ENCODE measurements at places on chromosomes 12 and 14.

DNA sequence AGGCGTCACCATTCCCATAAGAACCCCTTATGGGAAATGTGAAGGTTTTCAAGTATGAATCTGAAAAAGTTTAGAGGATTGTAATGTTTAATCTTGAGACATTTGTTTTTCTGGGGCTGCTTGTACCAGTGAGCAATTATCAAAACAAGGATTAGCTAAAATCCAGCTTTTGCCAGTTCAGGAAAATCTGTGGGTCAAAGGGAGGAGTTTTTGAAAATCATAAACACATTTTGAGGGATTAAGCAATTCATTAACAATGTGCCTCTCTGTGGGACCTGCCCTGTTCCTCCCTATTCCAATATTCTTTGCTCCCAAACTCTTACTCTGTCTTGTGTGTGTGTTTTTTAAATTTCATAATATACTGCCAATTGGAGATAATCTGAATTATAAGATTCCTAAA, 11.7 kb upstream of the DAAM1 start:
- no peak for DNase-seq

DNA sequence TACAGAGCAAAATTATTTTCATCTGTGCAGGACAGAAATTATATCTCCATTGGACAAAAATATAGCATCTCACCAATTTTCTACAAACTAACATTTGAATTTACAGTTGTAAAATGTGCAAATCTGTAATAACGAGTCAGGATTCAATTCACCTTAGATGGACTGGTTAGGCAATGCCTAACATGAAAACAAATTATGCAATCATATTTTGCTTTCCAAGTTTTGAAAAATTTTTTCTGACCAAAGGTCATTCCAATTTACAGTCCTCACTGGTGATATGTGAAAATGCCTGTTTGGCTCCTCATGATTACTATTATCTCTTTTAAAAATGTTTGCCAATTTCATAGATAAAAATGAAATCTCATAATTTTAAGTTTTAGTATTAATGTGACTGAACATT, 6.5 kb upstream of the CPM start:
- DNase-seq: no peak

GRCh38 chr12:64675795-64676194, 65.5 kb downstream of the RASSF3 start:
- peak; percentile 74 for DNase-seq

GRCh38 chr14:55130196-55130550, 1.1 kb downstream of the LGALS3 start:
- DNase-seq: peak; percentile 33

DNA sequence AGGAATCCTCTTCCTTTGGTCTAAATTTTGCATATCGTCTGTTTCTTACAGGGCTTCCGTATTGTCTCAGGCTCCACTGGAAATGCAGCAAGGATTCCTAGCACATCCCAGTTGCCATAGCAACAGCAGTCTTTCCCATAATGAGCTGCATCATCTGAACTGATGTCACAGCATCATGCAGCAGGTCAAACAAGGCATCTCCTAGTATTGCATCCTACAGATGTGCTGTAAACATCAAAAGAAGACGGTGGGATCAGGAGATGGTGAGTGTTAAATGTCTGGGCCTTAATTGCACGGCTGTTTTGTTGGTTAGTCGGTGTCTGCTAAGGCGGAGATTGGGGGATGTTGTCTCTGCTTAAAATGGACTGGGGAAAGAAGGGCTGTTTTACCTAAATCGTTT, at the start of gene AKAP6:
AKAP6 (plus strand) TSS at position 153 of the 400 bp plus-strand sequence. CDS start 104,196 bp downstream, outside the sequence.
- DNase-seq: no peak

- peak; percentile 85 for DNase-seq
Measured at GRCh38 chr12:89947437-89948270, 239.0 kb upstream of the ATP2B1 start.

DNA sequence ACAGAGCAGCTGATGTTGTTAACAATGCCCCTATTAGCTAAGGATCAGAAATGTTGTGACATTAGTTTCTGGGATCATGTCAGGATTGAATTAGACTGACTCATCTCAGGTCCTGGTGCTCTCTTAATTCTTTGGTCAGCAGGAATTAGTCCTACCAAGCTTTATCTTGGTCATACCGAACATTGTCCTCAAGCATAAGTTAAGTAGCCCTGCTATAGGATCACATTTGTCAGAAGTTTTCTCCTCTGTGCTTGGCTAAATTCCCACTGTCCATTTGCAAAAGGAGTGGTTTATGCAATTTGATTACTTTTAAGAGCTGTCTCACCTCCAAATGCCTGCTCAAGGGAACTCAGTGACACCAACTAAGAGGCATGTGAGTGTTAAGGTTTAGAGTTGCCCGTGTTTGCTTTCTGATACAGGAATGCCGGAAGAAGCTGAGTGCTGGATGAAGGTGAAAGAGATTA, 48.4 kb upstream of the IFNG-AS1 start:
- no peak for DNase-seq

DNA sequence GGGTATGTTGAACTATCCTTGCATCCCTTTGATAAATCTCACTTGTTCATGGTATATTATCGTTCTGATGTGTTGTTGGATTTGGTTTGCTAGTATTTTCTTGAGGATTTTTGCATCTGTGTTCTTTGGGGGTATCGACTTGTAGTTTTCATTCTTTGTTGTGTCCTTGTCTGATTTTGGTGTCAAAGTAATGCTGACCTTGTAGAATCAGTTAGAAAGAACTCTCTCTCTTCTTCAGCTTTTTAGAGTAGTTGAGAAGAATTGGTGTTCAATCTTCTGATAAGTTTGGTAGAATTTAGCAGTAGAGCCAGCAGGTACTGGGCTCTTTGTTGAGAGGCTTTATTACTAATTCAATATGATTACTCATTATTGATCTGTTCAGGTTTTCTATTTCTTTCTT, 707.2 kb upstream of the LRFN5 start:
- no peak for DNase-seq

DNA sequence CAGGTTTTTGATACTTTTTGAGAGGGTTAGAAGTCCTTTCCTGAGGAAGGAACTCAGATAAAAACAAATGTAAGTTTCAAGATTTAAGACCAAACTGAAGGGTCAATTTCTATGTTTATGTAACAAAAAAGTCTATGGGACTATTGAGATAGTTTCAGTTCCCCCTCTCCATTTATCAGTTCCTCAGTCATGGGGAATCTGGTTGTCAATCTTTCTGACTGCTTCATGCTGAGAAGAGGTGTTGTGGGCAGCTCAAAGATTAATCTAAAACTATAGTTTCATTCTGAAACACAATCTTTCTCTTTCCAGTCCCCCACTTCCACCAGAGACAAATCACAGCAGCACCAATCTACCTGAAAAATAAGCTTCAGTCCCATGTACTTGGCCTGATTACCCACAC, 93.7 kb downstream of the KCNMB4 start:
- DNase-seq: no peak

DNA sequence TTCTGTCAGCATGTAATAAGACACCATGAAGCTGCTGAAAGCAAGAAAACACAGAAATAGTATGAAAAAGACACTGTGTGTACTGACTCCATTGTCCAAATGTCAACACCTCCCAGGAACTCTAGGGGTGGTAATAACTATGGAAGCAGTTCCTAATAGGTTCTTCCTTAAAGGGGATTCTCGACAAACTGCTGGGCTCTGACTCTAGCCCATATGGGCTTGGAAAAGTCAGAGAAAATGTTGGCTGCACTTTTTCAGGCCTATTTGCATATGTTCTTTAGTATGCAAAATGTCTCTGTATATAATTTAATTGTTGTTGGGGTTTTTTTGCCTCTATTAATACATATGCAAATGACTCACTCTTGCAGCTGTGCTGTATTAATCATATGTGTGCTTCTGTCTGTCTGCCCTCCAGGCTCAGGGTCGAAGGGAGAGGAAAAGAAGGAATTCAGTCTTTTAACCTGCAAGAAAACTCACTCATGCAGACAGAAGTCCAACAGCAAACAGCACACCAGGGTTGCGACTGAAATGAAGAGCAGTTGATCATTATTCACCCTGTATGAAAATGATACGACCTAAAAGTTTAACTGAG, 317.6 kb downstream of the SOX5 start:
- no peak for DNase-seq

GRCh38 chr12:122205053-122205925, 1.8 kb downstream of the B3GNT4 start:
- no peak for DNase-seq

DNA sequence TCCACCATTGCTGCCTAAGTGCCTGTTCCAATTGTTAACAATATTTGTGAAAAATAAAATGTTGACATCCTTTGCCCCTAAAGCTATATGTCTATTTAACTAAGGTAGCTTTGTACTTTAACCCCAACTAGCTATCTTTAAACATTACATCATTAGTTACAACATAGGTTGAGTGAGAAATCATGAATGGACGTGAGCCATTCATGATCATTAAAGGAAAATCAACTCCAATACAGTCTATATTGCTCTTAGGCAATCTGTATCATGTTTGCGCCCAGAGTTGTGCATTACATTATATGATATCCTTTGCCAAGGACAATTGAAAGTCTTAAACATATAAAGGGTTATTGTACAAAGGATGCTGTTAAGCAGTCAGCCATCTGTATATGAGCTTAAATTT, 269.6 kb downstream of the ALX1 start:
- no peak for DNase-seq

GRCh38 chr12:93459097-93459496, 8.2 kb upstream of the MRPL42 start:
- DNase-seq: no peak

GRCh38 chr12:26158078-26158764, 33.4 kb upstream of the BHLHE41 start:
- DNase-seq: no peak

DNA sequence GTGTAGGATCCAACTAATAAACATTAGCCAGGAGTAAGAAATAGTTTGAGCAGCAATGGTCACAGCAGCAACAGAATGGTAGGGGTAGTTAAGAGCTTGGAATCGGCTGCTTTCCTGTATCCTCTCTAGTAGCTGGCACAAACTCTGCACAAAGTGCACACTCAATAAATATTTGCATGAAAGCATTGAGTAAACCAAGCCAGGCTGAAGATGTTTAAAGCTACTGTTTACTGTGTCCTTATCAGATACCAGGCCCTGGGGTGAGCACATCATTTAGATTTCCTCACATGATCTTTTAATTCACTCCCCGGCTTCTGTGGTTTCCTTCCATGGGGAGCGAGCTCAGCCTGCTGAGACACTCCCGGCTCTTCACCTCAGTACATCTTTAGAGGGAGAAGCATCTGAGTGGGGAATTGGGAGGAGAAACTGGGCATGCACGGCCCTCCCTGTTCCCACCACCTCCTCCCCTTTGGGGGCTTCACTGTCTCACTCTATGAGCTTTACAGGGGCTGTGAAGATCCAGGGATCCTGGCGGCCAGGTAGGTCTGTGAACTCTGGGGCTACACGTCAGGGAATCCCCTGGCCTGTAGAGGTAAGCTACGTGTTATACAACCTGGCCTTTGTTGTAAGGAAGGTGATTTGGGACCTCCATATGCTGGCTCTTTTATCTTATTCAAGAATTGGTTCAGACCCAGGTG, 107.2 kb upstream of the VASH1 start:
- no peak for DNase-seq

DNA sequence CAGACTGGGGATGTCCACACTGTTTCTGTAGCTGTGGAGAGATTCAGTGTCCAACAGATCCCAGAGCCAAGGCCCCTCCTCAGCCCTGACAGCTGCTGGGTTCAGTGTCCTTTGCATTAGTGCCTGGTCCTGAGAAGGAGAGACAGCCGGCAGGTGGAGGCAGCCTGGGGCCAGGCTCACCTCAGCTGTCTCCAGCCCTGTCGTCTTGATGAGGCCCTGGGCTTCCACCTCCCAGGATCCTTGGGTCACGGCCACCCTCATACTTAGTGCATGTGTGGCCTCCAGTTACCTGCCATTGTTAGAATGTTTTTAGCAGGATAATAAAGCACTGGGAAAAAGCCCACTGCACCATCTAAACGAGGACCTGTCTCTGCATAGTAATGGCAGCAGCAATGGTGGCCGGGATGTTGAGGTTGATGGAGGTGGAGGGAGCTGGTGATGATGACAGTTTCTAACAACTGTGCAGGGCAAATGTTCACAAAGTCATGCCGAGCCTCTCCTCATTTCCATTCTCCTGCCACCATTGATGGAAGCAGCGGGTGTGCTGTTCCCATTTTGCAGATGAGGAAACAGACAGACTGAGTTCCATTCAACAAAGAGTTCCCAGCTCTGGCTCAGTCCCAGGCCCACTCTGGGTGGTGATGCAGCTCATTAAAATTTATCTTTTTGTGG, 17.7 kb downstream of the ASB2 start:
- DNase-seq: no peak

DNA sequence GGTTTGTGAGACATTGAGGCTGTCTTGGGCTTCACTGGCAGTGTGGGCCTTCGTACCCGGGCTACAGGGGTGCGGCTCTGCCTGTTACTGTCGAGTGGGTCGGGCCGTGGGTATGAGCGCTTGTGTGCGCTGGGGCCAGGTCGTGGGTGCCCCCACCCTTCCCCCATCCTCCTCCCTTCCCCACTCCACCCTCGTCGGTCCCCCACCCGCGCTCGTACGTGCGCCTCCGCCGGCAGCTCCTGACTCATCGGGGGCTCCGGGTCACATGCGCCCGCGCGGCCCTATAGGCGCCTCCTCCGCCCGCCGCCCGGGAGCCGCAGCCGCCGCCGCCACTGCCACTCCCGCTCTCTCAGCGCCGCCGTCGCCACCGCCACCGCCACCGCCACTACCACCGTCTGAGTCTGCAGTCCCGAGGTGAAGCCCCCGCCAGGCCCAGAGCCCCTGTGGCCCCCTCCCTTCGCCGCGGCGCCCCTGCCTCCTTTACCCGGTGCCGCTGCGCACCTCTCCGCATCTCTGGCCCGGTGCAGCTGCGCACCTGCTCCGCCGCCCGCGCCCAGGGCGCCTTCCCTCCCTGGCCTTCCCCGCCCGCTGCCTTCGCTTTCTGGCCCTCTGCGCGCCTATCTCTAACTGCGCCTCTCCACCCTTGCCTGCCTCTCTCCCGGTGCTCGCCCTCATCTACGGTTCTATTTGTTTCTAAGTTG, at the start of gene ENO2:
ENO2 (plus strand) TSS at position 335 of the 701 bp plus-strand sequence. CDS start 1,253 bp downstream, outside the sequence.
- peak; percentile 66 for DNase-seq

- no peak for DNase-seq
Measured at GRCh38 chr14:29803045-29803444, 124.6 kb downstream of the PRKD1 start.

GRCh38 chr14:70114621-70115156, 74.1 kb downstream of the SLC8A3 start:
- DNase-seq: no peak

- DNase-seq: no peak
Measured at GRCh38 chr12:109592195-109592904, 18.8 kb downstream of the MVK start.

DNA sequence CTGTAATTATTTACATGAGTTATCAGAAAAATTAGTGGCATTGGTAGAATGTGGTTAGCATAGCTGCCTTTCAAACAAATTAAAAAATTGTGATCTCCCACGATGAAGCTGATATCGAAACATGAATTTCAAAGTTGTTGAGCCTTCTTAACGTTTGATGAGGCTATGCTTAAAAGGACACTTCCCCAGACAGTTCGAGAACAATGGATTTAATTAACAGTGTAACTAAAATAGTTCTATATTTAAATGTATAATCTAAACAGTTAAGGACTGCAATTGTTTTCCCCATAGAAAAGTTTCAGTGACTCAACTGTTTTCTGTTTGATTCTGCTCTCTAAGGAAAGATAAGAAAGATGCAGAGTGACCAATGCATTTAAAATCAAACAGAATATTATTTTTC, 1.6 kb downstream of the CLEC2B start:
- DNase-seq: peak; percentile 42

Measured in dermis blood vessel endothelial cell (primary cell).